ENCODE measurements at places on chromosomes 3 and 15.

DNA sequence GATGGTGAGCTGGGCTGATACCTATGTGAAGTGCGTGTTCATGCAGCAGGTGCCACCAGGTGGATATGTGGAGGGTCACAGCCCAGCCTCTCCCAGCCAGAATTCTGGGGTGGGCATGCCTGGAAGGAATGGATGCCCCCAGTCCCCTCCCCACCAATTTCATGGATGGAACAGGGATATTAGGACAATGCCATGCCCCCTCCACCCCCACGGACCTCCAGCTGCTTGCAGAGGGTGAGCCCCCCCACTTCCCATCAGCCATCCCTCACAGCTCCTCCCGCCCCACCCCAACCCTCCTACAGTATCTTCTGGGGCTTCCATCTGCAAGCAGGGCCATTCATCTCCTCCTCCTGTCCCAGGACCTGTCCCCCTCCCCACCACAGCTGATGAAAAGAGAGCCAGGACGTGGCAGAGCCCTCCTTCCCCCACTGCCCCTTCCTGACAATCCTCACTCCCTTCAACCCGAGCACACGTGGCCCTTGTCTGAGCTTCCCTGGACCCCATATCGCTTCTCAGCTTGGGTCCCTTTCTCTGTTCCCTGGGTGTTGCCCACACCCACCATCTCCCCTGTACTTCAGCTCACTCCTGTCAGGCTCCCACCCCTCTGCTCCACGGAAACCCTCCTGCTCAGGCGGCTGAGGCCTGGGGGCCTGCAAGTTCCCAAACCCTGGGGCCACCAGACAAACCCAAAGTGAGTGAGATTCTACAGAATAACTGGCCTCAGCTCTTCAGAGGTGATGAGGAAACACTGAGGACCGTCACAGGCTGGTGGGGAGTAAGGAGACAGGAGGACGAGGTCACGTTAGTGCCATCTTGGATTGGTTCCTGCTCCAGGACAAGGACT lies 2.8 kb upstream of the SEMA3G start:
- DNase-seq, result no peak

- DNase-seq, result no peak
Observed at GRCh38 chr3:52280050-52280461, 1.6 kb upstream of the WDR82 start.

- DNase-seq, result no peak
Observed at GRCh38 chr15:41862515-41863116, 24.0 kb downstream of the PLA2G4B start.

- no peak for DNase-seq
Observed at GRCh38 chr3:38039899-38040261, 872 bp downstream of the DLEC1 start.

DNA sequence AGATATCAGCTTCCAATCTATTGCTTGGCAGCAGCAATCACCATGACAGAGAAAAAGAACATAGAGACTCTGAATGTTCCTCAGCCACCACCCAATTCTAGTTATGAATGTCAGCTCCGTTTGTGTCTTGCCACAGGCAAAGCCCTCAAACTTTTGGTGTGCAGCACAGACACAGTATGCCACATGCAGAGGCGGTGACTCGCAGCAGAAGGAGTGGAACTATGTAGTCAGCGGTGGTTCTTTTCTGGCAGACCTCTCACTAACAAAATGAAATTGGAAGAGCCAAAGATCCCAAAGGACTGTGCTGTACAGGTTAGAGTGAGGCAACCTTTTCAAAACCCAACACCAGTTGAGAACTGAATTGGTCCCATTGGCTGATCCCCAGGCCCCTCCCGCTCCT lies 220.9 kb downstream of the SLC9A9 start:
- DNase-seq, result no peak

DNA sequence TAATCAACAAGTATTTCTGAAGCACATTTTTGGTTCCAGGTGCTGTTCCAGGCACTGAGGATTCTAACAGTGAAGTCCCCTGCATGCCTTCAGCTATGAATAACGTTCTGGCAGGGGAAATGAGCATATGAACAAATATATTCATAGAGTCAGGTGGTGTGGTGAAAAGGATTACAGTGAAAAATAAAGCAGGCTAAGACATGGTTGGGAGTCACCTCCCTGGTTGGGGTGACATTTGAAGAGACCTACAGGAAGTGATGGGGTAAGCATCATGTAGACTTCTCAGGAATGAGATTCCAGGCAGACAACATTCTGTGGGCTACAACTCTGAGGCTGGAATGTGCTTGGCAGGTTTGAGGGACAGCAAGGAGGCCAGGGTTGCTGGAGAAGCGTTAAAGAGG lies 15.0 kb downstream of the FRMD4B start:
- DNase-seq, result no peak

DNA sequence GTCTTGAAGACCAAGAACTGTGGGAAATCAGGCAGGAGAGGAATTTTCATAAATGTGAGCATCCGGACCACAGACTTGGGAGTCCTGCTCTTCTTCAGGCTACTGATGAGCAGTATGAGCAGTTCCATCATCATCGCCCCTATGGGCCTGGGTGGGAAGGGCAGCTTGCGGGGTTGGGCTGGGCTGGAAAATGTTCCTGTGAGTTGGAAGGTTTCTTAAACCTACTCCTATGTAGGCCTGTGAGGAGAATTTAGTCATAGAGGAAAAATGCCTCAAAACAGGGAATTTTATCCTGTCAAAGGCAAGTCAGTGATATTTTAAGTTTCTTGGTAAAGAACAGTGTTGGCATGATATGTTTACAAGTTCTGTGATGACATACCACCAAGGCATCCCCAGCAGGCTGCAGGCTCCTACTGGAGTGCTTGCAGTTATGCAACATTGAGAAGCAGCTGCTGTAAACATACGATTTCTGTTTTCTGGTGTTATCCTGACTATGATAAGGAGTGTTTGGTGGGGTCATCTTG lies 10.3 kb downstream of the MASP1 start:
- DNase-seq, result peak; percentile 83

DNA sequence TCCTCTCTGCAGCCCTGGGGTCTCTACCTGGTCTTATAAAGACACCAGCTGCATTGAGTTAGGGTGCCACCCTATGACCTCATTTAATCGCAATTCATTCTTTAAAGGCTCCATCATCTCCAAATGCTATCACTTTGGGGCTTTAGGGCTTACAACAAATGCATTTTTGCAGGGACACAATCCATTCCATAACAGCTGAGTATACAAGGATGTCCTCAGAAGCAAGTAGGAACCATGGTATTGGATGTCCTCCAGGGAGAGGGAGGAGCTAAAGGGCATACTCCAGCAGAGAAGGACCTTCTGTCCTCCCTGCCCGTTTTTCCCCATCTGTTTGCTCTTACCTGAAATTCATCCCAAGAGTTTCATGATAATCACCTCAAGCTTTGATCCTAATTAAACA lies 30.3 kb downstream of the UMPS start:
- peak; percentile 44 for DNase-seq

GRCh38 chr3:168121184-168122017 lies 25.7 kb upstream of the GOLIM4 start:
- no peak for DNase-seq

DNA sequence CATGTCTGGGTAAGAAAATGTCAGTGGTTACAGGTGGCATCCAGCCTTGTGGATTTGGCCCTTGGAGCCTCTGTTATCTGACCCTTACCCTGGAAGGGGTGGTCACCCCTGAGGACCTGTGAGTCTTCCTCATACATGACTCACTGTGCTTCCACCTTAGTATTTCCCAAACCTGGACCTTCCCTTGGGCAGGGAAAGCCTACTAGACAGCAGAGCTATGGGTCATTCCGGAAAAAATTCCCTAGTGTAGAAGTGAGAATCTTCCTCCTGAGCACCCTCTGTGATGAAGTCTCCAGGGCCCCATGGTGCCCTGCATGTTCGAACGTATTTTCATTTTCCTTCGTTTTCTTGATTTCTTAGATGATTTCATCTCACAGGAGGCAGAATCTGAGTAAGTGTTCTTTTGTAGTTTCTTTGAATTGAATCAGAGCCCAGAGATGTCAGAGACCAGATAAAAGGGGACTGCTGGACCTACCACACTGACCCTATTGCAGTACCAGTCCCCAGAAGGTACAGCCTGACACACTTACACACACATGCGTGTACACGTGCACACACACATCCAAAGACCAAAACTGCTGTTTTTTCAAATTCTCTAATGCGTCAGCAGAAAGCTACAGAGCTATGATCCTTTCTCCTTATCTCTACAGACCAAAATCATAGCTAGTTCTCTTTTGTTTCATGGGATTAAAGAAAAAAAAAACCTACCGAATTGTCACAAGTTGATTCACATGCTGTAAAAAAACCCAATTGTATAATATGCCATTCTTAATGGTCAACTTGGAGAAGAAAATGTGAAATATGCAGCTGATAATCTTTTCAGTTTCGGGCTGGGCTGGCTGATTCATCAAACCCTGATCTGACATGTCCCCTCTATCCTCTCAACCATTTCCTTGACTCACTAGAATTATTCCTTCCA lies 50.5 kb upstream of the ARHGEF3 start:
- no peak for DNase-seq

GRCh38 chr3:41836360-41837134 lies 125.4 kb downstream of the ULK4 start:
- no peak for DNase-seq

DNA sequence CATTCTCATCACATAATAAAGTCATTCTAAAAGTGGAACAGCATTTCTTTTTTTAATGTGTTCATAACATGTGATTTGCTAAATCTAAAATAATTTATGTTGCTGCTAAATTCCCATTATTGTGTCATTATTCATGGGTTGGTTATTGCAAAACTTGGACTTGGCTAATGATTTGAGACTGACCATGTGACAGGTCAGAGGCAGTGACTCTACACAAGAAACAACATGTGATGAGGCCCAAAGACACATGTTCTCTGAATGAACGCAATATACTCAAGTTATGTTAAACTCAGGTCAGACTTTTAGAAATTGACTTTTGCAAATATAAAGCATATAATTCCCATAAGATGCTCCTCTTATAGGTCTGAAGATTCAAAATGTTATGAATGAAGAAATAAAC lies 566.1 kb downstream of the TBL1XR1 start:
- DNase-seq, result no peak

DNA sequence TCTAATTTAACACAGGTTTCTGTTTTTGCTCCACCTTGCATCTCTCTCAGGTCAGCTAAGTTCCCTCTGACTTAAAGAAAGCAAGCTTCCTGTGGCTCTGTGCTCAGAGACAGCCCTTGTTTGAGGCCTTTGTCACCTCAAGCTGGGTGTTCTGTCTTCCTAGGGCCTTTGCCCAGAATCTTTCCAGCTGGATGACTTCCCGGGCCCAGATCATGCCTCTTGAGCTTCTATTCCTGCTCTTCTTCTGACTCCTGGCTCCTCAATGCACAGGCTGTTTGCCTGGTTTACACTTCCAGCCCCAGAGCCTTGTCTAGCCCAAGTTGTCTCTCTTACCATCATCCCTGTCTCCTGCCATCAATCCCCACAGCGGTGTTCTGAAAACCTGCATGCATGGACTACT lies 300.6 kb downstream of the VPS13C start:
- DNase-seq, result no peak

DNA sequence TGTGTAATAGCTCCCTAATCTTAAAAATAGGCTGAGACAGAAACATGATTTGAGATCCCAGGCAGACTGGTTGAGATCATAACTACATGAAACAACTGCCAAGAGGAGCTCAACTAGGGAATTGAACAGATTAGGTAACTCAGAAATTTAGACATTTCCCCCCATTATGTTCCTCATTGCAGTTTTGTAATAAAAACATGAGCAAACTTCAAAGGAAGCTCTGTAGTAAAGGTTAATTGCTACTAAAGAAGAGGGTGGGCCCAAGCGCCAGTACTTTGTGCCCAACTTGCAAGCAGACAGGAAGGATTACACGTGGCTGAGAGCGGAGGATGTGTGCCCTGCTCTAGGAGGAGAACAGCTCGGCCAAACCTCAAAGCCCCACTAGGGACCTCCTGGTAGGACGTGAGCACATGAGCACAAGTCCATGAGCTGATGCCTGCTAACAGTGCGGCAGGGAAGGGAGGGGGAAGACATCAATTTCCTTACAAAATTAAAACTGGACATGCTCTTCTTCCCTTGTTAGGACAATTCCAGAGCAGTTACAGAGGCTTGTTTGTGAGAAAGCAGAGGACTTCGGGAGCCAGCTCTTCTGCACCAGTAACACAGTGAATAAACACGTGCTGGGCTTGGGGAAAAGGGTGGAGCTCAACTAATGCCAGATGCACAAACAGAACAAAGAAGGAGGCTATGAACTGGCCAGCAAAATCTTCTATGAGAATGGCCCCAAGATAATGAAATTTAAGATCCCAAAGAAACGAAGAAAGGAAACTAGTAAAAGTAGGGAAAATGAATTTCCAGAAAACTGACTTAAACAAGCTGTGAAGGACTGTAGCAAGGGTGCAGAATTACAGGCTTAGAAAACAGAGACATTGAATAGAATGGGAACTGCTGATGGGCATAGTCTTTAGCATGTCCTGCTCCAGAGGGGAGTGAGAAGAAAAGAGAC lies 275.5 kb downstream of the MECOM start:
- no peak for DNase-seq

GRCh38 chr3:184911570-184911969 lies 99.6 kb downstream of the VPS8 start:
- no peak for DNase-seq

DNA sequence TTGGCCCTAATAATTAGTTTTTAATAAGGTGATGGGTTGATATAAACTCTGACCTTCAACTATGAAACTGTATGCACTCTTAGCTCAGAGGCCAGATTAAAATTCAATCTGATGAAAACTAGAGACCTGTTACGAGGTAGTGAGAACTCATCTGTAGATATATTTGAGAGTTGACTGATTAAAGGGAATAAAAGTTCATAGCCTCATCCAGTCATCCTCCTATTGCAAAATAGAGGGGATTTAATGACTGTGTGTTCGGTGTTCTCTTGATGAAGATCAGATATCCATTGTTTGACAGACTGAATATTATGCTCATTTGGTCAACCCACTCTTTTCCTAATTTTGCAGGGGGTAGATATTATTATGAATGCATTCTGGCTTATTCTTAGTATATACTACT lies 23.3 kb upstream of the PLCL2 start:
- no peak for DNase-seq

DNA sequence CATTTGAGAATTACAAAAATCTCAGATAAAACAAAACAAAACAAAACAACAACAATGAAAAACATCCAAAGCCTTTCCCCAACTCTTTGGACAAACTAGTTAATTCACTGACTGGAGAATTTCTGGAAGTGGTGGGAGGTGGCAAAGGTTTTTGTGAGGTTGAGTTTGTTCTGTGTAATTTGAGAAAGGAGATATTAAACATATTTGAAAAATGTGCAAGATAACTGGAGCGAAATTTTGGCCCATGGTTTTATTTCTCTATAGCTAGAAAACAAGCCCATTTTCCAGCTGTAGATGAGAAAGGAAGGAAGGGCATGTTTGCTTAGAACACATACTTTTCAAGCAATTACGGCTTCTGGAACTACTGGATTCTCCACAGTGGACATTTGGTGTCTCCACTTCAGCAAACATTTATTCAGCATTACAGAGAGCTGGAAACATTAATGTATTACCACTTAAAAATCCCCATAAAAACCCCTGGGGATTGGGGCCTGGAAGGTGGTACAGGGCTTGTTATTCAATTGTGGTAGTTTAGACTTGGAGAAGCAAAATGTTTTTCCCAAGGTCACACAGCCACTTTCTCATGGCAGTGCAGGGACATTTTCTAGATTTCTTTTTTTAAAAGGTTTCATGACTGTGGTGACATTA lies 135.8 kb downstream of the THSD4 start:
- no peak for DNase-seq

All from AG04449 (cell line).